ENCODE measurements at places on chromosomes 11 and 22.

DNA sequence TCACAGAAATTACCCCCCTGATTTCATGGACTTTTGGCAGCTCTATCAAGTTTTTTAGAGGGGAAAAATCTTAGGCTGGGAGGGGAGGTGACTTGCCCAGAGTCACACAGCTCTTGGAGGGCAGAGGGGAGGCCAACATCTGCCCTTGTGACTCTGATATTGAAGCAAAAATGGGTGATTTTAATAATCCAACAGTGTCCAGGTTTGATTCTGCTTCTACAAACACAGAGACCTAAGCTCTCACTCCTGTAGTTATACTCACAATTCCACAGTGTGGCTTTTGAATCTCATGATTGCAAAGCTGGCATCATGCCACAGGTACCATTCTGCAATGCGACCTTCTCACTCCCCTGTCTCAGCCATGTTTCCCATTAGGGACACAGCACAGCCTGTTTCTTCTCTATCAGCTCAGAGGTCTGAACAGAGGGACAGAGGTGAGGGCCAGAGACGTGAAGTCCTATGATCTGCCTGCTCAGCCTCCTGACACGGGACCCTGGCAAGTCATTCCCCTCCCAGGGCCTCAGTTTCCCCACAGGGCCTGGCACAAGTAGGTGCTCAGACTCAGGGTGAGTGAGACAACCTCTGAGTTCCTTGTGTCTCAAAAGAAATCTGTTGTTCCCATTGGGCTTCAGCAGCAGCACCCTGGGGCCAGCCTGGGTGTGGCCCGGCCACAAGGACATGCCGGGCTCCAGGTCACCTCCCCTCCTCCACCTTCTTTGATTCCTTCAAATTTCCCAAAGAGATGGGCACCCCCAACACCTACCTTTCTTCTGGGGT lies 766 bp downstream of the APOL2 start:
- no peak for DNase-seq

- DNase-seq: no peak
Observed at GRCh38 chr11:66529069-66529468, 16.8 kb downstream of the ZDHHC24 start.

DNA sequence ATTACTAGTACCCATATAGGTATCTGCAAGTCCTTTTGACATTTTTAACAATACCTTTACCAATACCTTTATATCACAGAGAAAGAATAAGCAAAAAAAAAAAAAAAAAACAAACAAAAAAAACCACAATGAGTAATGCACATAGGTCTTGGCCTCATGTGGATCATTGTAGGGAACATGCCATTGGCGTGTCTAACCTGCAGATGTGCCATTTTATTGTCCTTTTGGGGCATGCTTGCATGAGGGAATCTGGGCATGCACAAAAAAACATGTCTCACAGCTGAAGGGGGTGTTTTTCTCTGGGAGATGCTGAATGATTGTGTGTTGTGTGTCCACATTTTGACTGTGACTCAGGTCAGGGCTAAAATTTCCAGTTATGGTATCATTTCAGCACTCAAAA lies 361.6 kb downstream of the GUCY1A2 start:
- no peak for DNase-seq

DNA sequence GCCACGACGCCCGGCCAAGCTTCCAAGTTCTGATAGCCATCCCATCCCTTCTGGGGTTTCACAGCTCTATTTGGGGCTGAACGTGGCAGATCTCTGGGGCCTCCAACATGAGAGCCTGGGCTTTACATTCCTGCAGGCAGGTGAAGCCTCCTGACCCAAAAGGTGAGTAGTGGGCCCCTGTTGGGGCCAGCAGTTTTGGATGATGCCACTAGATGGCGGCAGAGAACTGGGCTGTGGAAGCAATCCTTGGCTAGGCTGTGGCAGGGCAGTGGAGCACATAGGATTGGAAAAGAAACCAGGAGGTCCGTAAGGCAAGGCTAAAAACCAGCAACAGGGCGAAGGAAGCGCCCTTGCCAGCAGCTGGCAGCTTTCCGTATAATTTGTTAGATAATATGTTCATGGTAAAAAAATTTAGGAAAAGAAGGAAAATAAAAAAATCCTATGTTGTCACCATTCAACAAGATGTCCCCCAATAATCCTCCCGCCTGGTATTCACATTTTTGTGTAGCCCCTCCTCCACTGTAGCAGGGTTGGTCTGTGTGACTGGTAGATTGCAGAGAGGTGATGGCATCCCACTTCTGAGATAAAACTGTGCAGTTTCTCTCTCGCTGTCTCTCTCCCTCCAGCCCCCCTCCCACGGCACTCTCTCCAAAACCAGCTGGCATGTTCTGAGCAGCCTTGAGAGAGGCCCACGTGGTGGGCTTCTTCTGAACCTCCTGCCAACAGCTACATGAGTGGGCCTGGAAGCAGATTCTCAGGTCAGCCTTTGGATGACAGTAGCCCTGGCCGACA lies 43.6 kb upstream of the OR4B1 start:
- peak; percentile 68 for DNase-seq

DNA sequence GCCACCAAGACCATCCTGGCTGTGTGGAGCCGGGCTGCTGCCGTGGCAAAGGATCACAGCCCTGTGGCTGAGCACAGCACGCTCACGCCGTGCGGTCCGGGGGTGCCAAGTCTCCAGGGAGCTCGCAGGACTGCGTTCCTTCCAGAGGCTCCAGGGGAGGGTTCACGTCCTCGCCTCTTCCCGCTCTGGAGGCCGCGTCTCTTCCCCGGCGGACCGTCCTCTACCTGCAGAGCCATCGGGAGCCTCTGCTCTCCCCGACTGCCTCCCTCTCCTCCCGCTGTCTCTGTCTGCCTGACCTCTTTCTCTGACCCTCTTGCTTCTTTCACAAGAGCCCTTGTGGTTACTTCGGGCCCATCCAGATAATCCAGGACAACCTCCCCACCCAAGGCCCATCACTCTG lies 11.4 kb upstream of the MUC5AC start:
- no peak for DNase-seq

DNA sequence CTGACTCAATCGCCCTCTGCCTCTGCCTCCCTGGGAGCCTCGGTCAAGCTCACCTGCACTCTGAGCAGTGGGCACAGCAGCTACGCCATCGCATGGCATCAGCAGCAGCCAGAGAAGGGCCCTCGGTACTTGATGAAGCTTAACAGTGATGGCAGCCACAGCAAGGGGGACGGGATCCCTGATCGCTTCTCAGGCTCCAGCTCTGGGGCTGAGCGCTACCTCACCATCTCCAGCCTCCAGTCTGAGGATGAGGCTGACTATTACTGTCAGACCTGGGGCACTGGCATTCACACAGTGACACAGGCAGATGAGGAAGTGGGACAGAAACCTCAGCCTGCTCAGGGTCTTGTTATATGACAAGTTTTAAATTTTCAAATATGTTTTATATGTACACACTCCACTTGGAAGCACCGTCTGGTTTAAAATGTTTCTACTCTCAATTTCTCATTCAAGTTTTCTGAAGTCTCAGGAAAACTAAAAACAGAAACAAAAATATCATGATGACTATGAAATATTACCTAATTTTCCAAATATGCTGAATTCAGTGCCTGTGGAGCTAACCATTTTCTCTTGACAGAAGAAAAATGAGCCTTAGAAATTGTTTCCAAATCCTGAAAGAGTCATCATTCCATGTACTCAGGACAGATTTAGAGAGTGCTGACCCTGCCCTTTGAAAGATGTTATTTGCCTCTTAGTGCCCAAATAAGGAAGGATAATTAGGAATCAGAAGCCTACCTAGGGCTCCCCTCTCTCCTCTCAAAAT lies 48.8 kb upstream of the TOP3B start:
- DNase-seq: no peak

DNA sequence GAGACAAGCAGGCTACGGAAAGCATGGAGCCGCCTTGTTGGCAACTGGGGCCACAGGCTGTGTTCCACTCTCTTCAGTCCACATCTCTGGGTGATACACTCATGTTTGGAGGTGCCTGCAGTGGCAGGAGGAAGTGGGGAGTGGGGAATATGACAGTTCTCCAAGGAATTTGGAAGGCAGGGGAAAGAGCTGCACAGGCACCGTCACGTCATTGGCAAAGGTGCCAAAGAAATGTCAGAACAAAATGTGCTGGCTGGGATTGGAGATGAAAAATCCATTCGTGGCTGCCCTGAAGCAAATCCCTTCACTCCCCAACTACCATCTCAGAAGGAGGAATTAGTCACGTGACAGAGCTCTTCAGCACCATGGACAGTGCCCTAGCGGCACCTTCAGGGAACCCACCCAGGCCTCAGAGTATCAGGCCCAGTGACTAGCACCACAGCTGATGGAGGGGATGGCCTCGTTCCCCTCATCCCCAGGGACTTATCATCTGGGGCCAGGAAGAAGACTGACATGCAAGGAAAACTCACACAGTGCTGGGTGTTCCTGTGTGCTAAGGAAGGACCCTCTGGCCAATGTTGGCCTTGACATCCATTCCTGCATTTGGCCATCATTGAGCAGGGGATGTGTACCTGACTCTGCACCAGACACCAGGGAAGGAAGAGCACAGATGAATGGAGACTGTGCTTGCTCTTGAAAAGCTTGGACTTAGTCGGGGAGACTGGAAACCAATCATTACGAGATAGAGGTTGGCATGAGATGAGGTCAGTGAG lies 48.5 kb upstream of the PRDM11 start:
- DNase-seq: peak; percentile 74

GRCh38 chr11:85257837-85258236 lies 369.3 kb downstream of the DLG2 start:
- no peak for DNase-seq

- no peak for DNase-seq
Observed at GRCh38 chr22:42825796-42826195, 31.3 kb downstream of the ARFGAP3 start.

- no peak for DNase-seq
Observed at GRCh38 chr22:35864545-35865165, 147.0 kb downstream of the APOL5 start.

GRCh38 chr11:19555266-19555665 lies 157.4 kb upstream of the NAV2 start:
- no peak for DNase-seq

- no peak for DNase-seq
Observed at GRCh38 chr11:15897211-15897960, 459.0 kb downstream of the SOX6 start.

GRCh38 chr11:65976216-65977176 lies 15.0 kb downstream of the SART1 start:
- peak; percentile 32 for DNase-seq

GRCh38 chr22:29096736-29097669 lies 24.2 kb downstream of the KREMEN1 start:
- DNase-seq: no peak

DNA sequence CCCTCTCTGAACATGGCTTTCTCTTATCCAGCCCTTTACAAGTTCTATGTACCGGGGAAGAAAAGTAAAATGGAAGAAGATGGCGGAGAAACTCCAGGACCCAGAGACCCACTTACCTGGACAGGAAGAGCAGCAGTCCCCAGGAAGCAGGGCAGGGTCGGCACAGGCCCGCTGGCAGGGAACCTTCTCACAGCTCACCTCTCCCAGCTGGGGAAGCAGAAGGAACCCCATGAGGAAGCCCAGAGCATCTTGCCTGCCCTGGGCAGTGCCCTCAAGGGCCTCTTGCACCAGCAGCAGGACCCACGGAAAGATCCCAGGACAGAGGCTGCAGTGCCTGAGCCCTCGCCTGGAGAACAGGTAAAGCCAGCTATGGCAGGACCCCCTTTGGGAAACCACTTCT lies 23.4 kb downstream of the PGA5 start:
- no peak for DNase-seq

GRCh38 chr11:2194877-2195755 lies 23.5 kb upstream of the TH start:
- peak; percentile 45 for DNase-seq

- DNase-seq: no peak
Observed at GRCh38 chr11:64772303-64773018, 5.9 kb downstream of the SF1 start.

- no peak for DNase-seq
Observed at GRCh38 chr11:3796346-3796745, 1.0 kb downstream of the NUP98 start.

- DNase-seq: no peak
Observed at GRCh38 chr11:67666676-67667489, 7.5 kb downstream of the ALDH3B2 start.

GRCh38 chr11:108561535-108561991 lies 32.0 kb downstream of the EXPH5 start:
- DNase-seq: no peak

DNA sequence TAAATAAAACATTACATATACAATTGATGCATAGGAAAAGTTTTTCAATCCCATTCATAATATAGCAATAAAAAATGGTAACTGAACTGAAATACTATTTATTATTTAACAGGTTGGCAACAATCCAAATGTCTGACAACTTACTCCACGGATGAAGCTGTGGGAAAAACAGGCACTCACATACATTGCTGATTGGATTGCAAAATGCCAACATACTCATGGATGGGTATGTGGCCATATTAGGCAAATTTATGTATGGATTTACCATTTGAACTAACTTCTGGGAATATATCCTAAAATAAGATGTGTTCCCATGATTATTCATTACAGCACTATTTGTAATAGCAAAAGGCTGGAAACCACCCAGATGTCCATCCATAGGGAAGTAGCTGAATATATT lies 3.2 kb upstream of the BIRC2 start:
- no peak for DNase-seq

DNA sequence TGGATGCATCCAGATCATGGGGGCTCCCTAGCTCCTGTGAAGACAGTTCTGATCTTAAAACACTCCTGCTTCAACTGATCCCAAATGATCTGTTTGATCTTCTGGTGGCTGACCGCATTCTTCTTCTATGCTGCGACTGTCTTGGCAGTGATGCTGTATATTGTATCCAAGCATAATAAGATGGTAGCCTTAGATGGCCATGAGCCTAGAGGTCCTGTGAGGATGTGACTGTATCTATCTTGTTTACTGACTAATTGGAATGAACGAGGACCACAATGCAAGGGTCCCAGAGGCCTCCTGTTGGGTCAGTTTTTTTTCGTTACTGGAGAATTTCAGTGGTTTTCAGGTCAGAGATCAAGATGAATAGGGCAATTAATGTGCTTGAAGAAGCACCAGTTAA lies 7.1 kb upstream of the MPEG1 start:
- DNase-seq: no peak

- DNase-seq: no peak
Observed at GRCh38 chr11:7545611-7546010, 31.8 kb downstream of the PPFIBP2 start.

GRCh38 chr11:19727246-19727645 lies 14.6 kb downstream of the NAV2 start:
- no peak for DNase-seq

Data from left hindlimb (tissue), 1 donor.